ENCODE measurements at places on chromosomes 13 and 19.

DNA sequence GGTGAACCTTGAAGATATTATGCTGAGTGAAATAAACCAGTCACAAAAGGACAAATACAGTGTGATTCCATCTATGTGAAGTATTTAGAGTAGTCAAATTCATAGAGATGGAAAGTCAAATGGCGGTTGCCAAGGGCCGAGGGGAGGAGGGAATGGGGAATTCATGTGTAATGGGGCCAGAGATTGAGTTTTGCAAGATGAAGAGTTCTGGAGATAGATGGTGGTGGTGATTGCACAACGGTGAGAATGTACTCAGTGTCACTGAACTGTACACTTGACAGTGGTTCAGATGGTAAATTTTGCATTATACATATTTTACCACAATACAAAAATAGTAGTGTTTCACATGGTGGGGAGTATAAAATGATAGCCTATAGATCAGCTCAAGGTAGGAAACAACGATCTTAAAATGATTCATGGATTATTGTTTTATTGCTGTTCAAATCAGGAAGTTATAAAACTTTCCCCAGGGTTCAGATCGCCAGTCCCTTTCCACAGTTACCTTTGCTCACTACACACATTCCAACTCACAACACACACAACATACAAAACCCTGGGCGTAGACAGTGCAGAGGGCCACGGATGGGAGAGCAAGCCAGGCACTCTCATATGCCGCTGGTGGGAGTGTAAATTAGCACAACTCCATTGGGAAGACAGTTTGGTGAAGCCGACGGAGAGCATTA is 219.9 kb downstream of the ZIC5 start:
- no peak for DNase-seq

DNA sequence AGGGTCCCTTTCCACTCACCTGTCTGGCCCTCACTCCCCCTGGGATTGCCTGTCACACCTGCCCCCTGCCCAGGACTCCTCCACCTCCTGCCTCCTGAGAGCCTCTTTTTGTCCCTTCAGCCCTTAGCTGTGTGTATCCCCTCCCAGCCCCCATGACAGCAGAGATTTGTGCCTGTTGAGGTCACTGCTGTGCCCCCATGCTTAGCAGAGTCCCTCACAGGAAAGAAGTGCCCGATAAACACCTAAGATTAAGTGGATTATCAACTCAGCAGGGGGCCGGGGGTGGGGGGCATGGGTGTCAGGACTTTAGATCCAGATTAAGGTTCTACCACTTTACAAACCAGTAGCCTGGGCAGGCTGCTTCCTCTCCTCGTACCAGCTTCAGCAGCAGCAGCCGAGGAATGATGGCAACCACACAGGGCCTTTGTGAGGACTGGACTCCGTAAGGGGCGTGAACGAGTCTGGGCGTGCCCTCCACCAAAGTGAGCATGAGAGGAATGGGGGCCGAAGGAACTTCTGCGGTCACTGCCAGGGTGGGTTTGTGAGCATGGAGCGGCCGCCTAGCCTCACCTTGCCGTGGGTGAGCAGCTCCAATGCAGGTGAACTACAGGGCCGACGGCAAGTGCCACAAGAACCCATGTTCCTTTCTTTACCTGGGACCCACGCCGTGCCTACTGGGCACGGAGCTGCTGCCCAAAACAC is 36.1 kb downstream of the ZNF787 start:
- no peak for DNase-seq

- DNase-seq = no peak
These were observed 14.4 kb upstream of the TTYH1 start for GRCh38 chr19:54400913-54401312.

DNA sequence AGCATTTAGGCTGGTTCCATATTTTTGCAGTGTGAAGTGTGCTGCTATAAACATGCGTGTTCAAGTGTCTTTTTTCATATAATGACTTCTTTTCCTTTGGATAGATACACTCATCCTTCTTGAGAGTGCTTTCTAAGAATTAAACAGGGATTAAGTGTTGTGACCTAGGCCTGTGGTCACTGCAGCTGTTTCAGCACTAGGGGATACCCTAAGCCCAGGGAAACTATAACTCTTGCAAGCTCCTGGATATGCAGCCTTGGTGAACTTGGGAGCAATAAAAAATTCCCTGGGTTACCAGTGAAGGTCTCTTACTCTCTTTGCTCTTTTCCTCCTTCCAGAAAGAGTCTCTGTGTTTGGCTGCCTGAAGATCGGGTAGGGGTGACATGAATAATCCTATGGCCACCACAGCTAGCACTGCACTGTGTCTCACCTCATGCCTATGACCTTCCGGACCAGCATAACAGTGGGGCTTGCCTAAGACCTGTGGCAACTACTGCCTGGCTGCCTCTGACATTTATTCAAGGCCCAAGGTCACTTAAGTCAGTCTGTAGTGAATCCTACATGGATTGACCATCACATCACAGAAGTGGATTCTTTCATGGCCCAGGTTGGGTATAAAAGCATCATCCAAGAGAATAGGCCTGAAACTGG is 799.7 kb downstream of the DACH1 start:
- no peak for DNase-seq

DNA sequence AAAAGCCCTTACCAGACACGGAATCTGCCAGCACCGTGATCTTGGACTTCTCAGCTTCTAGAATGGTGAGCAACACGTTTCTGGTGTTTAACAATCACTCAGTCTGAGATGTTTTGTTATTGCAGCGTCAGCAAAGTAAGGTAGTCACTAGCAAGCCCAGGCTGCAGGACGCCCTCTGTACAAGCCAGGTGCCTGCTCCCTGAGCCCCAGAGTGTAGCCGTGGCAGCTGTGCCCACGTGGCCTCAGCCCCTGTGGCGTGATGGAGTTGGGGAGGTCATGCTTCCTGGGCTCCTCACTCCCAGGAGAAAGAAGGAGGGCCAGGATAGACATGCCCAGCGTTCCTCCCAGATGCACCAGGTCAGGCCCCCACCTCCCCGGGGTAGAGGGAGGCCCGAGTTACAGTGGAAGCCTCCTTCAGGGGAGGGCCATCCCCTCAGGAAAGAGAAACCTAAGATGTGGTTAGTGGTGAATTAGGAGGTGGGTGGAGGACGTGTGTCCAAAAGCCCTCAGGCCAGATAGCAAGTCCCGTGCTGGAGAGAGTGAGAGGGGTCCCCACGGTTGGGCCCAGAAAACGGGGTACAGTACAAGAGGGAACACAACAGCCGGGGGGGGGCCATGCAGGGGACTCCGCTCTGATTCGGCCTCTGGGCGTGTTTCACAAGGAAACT is 169.6 kb upstream of the SOX1 start:
- no peak for DNase-seq

DNA sequence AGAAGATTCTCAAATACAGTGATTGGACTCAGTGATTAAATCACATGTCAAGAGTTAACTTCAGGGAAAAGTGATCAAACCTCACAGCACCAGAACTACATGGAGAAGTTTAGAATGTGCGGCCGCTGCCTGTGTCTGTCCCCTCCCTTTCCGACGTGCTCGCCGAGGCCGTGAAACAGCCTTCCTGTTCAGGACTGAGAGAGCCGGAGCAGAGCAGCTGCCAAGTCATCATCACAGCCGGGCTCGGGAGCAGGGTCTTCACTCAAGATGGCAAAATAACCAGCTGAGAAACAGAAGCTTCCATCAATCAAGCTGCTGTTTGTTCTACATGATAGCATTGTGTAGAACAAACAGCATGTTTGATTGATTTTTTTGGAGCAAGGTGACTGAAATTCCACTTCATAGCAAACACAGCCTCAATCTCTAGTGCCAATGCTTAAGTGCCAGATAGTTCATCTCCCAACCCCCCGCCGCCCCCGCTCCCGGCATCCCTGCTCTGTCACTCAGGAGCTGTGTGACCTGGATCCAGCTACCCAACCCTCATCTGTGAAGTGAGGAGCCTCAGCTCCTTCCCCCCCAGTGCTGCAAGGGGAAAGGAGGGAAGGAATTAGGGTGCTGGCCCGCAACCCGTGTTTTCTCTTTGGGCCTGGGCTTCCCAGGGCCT is 70.6 kb downstream of the HSPH1 start:
- no peak for DNase-seq
